MCF 10A (cell line): ENCODE measurements at places on chromosomes 4 and X. TPM values are rescaled to one million over a fixed set of nuclear protein-coding genes. Genes with fewer than 3 reads are reported as not detected.
A peak's percentile ranks its signal among the peaks of the same experiment; 100 is the strongest.

- no peak for DNase-seq
Measured at GRCh38 chrX:150213481-150214030, 149.6 kb upstream of the MAMLD1 start.

GRCh38 chr4:82691431-82691830 is 107.2 kb downstream of the SCD5 start:
- DNase-seq: no peak

DNA sequence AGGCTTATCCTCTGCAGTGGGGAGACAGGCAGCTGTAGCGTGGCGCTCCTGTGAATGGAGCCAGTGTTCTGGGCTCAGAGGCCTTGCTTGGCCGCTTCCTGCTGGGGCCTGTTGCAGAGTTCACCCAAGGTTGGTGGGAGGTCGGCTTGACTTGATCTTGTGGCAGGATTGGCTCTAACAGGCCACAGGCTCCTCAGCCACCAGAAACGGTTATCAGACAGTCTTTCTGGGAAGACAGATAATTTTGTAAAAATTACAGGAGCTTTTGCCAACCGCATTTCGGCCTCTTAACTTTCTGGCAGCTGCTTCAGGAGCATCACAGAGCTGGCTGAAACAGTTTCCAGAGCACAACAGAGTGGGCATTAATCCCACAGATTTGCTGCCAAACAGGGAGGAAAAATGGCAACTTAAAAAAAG is 66.4 kb downstream of the DIPK2B start:
- DNase-seq: no peak

GRCh38 chr4:157221895-157222770 is 1.6 kb downstream of the GRIA2 start:
- DNase-seq: no peak

Gene AADAT
- total RNA-seq: 6.4 and 6.9 TPM in 2 replicates

Gene UGT8
- total RNA-seq: 2.2 and 2.6 TPM in 2 replicates

GRCh38 chr4:23857367-23857959 is 32.4 kb downstream of the PPARGC1A start:
- peak; percentile 24 for DNase-seq

Gene CCDC149
- total RNA-seq: 12.7 and 15.4 TPM in 2 replicates

- DNase-seq: no peak
Measured at GRCh38 chr4:17595471-17596005, 18.5 kb downstream of the LAP3 start.

Gene PHOX2B
- not detected in 2 replicates for total RNA-seq

DNA sequence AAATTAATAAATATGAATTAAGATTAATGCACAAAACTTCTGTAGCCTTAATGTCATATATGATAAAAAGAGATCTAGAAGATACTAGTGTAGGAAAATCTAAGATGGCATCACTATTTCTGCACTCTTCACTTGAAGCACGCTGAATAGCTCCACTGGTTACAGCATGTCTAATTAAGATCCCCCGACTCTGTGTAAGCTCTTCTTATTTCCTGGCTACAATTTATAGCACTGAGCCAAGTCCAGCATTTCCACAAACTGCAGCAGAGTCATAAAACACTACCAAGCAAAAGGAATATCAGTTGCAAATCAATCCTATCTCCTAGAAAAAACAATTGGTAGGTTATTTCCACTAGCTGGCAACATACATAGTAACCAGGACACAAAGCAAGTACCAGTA is 1.3 kb upstream of the CCNA2 start:
- DNase-seq: no peak

Gene ARSJ
- total RNA-seq: 36.2 and 50.7 TPM in 2 replicates

GRCh38 chr4:175421506-175421905 is 390.6 kb downstream of the GPM6A start:
- peak; percentile 44 for DNase-seq

- no peak for DNase-seq
Measured at GRCh38 chrX:136639506-136640176, 8.3 kb upstream of the CD40LG start.
